NB4 (cell line): ENCODE measurements at places on chromosomes 16 and 17.

DNA sequence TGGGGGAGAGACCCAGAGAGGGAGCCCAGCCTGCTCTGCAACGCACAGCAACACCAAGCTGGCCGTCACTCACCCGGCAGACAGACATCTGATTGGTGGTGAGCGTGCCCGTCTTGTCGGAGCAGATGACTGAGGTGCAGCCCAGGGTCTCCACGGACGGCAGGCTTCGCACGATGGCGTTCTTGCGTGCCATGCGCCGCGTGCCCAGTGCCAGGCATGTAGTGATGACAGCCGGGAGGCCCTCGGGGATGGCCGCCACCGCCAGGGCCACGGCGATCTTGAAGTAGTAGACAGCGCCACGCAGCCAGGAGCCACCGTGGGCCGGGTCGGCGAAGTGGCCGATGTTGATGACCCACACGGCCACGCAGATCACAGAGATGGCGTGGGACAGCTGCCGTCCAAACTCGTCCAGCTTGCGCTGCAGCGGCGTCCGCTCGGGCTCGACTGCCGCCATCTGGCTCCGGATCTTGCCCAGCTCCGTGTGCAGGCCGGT lies 16.9 kb downstream of the ATP2A3 start:
- no peak for DNase-seq

GRCh38 chr16:84854759-84855158 lies 35.0 kb downstream of the CRISPLD2 start:
- peak; percentile 56 for DNase-seq

DNA sequence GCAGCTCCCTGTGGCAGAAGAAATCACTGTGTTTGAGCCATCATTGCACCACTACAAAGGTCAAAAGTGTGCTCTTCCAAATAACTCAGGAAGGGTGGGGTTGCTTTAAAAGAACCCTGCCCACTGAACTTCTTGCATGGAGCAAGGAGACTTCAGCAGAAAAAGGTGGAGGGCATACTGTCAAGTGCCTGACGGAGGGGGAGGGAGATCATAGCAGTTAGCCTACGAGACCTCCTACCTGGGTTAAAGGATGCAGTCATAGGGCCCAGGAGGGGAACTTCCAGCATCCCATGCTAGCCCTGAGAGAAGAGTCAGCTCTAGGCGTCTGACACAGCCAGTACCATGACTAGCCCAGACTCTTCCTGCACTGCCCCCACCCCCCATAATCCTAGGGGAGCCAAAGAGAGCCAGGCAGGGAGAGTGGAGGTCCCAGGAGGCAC lies 45.3 kb upstream of the MSI2 start:
- DNase-seq, result no peak

DNA sequence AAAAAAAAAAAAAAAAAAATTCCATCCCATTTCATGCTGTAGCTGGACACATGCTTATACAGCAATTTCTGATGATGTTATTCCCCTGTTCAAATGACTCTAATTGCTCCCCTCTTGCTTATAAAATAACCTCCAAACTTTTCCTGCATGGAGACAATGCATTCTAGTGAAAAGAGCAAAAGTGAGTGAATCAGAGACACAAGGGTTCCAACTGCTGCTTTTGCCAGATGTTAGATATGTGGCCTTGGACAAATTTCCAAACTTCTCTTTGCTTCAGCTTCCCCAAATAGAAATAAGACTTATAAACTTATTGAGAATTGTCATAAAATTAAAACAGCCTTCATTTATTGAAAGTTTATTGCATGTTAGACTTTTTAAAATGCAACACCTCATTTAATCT lies 65.0 kb upstream of the AXIN2 start:
- DNase-seq, result no peak

- no peak for DNase-seq
Measured at GRCh38 chr17:74752415-74752814, 4.0 kb downstream of the NHERF1 start.

- no peak for DNase-seq
Measured at GRCh38 chr17:36741019-36741902, 139.9 kb downstream of the MRM1 start.

DNA sequence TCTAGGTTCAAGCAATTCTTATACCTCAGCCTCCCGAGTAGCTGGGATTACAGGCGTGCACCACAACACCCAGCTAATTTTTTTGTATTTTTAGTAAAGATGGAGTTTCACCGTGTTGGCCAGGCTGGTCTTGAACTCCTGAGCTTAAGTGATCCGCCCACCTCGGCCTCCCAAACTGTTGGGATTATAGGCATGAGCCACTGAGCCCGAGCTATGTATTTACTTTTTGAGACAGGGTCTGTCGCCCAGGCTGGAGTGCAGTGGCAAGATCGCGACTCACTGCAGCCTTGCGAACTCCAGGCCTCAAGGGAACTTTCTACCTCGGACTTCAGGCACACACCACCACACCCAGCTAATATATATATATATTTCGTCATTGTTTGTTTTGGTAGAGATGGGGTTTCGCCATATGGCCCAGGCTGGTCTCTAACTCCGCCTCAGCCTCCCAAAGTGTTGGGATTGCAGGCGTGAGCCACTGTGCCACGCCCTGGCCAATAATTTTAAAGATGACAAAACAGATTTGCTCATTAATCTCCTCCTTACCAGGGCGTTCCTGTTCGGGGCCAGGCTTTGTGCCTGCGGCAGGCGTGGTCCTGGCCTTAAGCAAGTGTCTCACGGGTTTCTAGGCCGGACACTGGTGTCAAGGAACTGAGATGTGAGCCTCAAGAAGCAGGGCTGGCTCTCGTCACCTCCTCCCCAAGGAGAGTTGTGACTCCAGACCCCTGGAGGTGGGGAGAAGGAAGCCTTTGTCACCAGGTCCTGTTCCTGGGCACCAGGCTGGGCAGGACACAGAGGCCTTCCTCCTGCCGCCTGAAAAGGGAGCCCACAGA lies 4.3 kb upstream of the NPW start:
- DNase-seq, result peak; percentile 78

- no peak for DNase-seq
Measured at GRCh38 chr17:3513305-3514035, 37.7 kb downstream of the ASPA start.

DNA sequence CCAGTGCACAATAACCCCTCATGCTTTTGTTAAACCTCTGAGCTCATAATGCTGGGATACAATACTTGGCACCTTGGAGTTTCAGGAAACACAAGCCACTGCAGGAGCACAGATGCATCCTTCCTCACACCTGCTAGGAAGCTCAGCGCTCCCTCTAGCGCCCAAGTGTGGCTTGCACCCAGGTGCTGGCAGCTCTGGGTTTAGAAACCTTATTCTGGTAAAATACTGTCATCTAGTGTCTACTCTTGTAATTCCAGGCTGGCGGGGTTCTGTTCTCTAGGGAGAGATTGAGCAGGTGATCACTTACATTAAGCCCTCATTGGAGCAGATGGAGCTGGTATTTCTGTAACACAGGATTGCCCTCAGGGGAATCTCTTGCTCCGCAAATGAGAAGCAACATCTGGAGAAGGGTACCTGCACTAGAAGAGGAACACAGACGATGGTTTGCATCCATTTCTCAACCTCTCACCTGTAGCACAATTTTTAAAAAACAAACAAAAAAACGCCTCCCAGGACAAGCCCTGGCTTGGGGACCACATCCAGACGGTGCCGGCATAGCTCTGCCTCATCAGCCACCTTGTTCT lies 1.5 kb downstream of the CCL1 start:
- DNase-seq, result peak; percentile 92

- no peak for DNase-seq
Measured at GRCh38 chr17:22242472-22242871, 550.1 kb downstream of the KCNJ18 start.

DNA sequence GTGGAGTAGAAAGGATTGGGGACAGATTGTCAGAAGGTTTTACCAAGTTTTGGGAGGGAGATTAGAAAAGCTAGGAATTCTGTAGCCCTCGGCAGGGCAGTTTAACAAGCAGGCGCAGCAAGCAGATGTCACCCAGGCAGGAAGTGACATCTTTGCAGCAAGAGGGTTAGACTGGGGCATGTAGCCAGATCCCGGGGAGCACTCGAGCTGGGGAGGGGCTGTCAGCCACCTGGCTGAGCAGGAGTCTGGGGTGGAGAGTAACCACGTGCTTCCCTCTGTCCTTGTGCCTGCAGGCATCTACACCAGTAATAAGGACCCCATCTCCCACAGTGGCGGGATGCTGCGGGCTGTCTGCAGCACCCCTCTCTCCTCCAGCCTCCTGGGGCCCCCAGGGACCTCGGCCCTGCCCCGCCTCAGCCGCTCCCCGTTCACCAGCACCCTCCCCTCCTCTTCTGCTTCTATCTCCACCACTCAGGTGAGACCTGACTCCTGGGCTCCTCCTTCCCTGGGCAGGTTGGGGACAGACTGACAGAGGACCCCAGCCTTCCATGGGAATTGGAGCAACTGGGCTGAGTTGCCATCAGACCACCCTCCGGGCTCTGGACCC lies 12.2 kb downstream of the MLLT6 start:
- DNase-seq, result no peak

DNA sequence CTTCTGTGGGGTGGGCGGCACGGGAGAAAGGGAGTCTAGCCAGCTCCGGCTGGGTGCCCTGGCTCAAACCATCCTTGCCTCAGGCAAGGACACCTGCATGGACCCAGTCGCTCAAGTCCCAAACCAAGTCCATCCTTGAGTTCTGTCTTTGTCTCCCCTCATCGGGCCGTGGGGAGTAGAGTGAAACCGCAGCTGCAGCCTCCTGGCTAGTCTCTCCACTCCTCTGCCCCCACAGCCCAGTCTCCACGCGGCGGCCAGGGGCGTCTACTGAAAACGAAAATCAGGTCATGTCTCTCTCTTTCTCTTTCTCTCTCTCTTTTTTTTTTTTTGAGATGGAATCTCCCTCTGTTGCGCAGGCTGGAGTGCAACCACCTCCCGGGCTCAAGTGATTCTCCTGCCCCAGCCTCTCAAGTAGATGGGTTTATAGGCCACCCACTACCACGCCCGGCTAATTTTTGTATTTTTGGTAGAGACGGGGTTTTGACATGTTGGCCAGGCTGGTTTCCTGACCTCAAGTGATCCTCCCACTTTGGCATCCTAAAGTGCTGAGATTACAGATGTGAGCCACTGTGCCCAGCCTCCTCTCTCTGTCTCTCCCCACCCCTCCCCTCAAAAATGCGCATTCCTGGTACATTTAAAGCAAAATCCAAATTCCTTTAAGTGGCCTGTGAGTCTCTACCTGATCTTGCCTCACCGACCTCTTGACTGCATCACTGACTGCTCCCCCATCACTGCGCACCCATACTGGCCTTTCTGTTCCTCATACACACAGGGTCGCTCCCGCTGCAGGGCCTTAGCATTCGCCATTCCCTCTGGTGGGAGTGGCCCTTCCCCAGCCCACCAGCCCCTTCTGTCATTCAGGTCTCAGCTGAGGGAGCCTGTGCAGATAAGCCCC lies 17.7 kb upstream of the RMI2 start:
- no peak for DNase-seq
